ENCODE measurements at places on chromosomes 12 and 14.

- no peak for DNase-seq
Observed at GRCh38 chr12:79689477-79690141, 1.2 kb downstream of the PAWR start.

DNA sequence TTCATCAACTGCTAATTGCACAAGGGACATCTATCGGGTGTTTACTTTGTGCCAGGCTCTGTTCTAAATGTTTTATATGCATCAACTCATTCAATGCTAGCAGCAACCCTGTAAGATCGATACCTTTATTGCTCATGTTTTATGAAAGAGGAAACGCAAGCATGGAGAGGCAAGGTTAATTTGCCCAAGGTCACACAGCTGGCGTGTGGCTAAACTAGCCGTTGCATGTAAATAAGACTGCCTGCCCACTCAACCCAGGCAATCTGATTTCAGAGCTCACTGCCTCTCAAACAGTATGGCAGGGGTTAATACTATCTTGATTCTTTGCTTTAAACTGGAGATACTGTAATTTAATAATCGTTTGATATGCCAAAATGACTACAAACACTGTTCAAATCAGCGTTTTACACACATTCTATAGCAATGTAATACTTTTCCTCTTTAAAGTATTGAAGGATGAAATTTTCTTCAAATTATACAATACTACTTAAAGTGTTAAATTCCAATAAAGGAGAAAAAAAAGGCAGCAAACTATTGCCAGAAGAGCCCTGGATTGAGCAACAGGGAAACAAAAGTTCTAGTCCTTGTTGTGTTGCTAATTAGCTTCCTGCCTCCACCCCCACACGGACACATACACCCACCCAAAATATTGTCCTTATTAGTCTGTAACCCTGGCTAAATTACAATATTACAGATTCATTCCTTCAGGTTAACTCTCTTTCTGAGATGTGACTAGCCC lies 39.1 kb upstream of the DHRS7 start:
- no peak for DNase-seq

DNA sequence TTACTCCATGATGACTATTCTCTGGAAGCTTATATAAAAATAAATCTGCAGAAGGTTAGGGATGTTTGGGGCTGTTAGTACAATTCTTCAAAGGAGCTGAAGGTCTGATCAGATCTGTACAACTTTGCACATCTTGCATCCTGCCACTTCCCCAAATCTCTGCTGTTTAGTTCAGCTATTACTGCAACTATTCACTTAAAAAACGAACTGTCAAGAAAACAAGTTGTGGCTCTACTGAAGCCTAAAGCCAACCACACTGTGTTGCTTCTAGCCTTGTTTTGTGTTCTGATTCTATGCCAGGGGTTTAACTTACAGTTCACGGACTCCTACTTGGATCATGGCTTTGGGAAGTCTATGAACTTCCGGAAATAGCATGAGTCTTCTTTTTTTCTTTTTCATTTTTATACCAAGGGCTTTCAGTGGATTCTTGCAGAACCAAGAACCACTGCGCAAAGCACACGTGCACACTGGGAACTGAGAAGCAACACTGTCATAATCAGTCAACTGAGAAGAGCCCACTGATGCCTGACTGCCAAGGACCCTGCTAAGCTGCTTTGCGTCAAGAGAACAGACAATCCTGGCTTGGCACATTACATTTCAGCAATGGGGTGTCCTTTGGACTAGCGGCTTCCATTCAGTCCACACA lies 66.3 kb upstream of the EEA1 start:
- no peak for DNase-seq

- DNase-seq = no peak
Observed at GRCh38 chr14:99321955-99322730, 50.1 kb upstream of the BCL11B start.

DNA sequence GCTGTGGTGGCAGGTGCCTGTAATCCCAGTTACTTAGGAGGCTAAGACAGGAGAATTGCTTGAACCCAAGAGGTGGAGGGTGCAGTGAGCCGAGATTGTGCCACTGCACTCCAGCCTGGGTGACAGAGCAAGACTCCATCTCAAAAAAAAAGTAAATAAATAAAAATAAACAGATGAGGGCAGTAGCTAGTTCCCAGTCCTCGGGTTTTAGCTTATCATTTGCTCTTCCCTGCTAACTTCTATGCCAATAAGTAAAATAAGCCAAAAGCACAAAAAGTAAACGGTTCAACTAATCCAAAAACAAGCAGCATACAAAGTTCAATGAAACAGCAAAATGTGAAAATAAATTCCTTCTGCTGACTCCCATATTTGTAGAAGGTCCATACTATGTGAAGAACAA lies 133.0 kb upstream of the TMCC3 start:
- DNase-seq = no peak

DNA sequence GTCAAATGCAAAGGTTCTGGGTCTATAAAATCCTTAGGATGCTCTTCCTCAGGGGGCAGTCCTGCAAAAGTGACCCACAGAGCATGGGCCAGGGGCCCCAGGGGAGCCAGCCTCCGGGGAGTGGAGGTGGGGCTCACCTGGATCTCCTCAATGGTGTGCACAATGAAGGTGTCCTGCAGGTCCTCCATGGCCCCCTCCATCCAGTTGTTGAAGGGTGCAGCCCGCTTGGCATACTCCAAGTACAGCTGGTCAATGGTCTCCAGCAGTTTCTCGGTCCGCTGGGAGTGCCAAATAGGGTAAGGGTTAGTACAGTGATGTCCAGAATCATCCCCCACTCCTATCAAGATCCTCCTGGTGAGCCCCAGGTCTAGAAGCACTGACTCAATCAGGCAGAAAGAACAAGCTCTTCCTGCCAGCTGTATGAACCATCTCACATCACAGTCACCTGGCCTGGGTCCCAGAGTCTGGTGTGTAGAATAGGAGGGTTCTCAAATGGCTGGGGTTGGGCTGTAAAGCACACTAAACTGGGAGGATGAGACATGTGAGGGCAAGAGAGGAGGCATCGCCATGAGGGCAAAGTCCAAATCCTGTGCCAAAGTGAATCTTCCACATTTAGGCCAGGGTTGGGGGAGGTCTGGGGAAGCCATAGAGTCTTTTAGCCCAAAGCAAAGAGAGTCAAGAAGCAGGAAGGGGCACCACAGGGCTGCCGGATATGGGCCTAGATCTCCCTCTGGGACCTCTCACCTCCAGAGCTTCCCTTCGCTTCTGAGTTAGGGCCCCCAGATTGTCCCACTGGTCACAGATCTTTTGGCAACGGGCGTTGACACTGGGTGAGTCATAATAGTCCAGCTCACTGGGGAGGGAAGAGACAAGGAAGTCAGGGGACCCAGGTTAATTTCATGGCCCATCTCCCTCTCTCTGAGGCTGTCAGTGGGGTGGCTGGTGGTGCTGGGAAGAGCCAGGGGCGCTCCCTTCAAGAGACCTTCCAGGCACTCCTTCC lies 91.5 kb upstream of the ZFP36L1 start:
- no peak for DNase-seq

DNA sequence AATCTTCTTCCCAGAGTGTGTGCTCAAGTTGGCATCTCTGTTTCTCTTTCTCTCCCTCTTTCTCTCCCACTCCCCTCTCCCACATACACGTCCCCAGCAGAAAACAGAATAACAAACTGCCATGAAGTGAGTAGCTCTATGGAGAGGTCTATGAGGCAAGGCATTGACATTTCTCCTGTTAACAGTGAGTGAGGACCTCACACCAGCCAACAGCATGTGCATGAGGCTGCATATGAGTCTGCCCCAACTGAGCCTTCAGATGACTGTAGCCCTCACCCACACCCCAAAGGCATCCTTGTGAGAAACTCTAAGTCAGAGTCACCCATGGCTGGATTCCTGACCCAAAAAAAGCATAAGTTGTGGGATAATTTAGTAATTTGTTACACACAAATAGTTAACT lies 50.4 kb downstream of the MAGOHB start:
- DNase-seq = no peak

GRCh38 chr14:55973911-55974630 lies 144.1 kb upstream of the PELI2 start:
- DNase-seq = no peak

DNA sequence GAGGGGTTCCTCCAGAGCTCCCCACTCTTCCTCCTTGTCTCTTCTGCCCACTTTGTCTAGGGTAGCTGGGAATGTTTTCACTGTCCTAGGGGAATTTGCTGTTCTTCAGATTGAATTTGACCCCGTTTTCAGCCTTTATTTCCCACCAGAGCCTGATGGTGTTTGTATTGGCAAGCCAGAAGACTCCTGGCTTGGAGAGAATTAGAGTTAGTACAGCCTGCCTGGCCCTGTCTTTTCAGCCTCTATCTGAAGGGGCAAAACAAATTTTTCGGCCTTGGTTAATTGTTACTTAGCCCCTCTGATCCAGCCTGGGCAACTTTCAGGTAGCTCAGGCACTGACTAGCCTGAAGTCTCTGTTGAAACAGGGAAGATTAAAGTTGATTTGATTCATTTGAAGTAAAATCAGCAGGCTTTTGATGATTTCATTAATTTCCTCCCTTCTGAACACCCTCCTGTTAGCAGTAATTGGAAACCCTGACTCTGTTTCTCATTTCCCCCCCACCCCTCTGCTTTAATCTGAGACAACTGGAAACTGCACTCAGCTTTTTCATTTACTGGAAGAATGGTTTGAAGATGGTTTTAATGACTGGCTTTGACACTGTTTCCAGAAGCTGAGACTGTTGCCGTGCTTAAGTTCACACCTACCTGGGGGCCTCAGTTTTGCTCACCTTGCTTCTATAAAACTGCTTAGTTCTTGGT lies 63.3 kb downstream of the SUSD6 start:
- DNase-seq = no peak

DNA sequence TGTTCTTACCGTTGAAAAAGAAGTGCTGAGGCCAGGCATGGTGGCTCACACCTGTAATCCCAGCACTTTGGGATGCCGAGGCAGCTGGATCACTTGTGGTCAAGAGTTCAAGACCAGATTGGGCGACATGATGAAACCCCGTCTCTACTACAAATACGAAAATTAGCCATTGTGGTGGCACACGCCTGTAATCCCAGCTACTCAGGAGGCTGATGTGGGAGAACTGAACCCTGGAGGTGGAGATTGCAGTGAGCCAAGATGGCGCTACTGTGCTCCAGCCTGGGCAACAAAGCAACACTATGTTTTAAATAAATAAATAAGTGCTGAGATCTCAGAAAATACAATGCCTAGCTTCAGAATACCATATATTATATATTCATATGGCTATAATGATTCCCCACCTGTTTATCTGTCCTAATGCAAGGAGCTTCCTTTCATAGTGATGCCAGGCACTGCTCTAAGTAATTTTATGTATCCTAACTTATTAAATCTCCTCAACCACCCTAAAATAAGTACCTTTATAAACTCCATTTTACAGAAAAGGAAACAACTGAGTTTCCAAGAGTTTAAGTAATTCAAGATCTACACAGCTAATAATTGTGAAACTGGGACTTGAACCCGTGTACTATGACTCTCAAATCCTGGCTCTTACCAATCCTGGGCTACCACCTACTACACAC lies 7.3 kb downstream of the PHLDA1 start:
- no peak for DNase-seq

DNA sequence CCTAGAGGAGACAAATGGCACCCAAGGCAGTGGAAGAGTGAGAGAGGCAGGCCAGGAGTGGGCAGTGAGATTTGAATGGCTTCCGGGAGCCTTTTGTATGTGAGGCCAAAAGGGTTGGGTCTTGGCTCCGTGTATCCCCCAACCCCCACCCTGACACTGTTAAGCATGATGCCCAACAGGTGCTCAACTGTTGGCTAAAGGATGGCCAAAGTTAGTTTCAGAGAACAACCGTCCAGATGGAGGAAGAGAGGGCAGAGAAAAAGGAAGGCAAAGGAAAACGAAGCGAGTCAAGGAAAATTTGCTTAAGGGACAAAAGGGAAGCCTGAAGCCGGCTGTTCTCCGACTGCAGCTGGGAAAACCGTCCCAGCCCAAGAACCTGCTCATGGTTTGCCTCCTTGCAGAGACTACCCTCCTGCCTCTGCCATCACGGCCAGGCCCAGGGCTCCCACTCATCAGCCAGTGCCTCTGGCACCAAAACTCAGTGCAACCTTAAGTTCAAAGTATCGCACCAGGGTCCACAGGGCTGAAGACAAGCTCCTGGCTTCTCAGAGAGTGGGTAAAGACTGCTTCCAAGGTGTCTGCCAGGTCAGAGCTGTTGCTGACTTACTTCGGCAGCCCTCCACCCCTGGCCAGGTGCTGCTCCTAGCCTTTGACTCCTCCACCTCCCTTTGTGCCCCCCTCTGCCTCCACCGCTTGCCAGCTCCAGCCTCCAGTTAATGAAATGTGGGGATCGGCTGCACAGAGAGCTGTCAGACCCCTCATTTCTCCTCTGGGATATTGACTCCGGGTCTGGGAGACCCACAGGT lies 4.2 kb upstream of the C1QL4 start:
- DNase-seq = no peak

DNA sequence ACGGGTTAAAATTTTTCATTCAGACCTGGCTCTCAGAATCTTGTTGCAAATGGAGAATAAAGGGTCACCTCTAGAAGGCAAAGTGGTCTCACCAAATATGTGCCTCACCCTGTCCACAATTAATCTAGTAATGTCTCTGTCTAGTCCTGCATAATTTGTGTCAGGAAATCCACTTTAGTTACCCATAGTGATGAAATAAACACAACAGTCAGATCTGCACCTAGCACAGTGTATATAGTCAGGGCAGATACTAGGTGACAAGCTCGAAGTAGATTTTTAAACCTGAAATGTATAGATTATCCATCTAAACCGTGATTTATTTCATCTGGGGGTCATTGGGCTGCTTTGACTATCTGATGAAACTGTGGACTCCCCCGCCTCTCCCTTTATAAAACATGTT lies 15.9 kb upstream of the FLVCR2 start:
- DNase-seq = no peak

GRCh38 chr14:60639674-60640073 lies 9.6 kb downstream of the SIX1 start:
- DNase-seq = no peak

- DNase-seq = no peak
Observed at GRCh38 chr12:123050331-123050831, 69.9 kb downstream of the ARL6IP4 start.

DNA sequence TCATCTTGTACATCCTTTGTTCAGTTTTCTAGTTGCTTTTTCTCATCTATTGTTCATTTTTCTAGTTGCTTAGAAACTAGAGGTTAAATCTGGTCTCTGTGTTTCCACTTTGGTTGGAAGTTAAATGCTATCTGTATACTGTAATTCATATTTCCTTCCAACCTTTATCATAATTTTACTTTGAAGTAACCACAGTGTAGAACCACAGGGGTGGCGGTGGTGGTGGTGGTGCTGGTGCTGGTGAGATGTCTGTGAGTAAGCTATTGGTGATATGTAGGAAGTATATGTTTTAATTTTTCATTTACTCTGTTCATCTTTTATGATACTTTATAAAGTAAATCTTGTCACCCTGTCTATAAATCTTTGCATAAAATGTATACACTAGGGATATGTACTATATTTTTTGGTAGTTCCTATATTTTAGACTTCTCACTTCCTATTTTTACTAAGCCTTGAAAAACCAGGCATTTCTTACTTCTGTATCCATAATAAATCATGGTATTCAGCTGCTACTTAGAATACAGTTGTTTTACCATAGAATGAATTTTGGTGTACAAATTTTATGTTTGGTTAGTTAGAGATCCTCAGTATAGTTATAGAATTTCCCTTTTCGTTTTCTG lies 31.9 kb downstream of the CCDC91 start:
- DNase-seq = no peak

All from amniotic stem cell (primary cell).